ENCODE measurements at places on chromosomes 16 and 17.
A peak's percentile ranks its signal among the peaks of the same experiment; 100 is the strongest.

- DNase-seq = no peak
Measured at GRCh38 chr17:6135996-6136395, 65.8 kb downstream of the WSCD1 start.

- no peak for DNase-seq
Measured at GRCh38 chr16:30636599-30636998, 14.2 kb upstream of the PRR14 start.

- no peak for DNase-seq
Measured at GRCh38 chr16:89335803-89336485, 118.4 kb downstream of the ZNF778 start.

- DNase-seq = peak; percentile 5
Measured at GRCh38 chr17:73255671-73256181, 6.0 kb downstream of the CPSF4L start.

DNA sequence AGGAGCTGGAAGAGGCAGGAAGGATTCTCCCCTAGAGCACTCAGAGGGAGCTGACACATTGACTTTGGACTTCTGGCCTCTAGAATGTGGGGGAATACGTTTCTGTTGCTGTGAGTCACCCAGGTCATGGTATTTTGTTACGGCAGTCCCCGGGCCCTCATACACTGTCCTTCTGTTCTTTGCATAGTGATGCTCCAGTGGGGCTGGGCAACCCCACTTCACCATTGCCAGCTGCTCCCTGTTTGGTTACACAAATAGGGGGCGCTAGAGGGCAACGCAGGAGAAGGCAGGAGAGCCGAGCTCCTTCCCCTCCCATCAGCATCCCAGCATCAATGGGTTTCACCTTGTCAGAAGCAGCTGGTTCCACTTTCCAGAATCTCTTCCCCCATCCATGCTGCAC, 257.7 kb upstream of the FOXF1 start:
- no peak for DNase-seq

DNA sequence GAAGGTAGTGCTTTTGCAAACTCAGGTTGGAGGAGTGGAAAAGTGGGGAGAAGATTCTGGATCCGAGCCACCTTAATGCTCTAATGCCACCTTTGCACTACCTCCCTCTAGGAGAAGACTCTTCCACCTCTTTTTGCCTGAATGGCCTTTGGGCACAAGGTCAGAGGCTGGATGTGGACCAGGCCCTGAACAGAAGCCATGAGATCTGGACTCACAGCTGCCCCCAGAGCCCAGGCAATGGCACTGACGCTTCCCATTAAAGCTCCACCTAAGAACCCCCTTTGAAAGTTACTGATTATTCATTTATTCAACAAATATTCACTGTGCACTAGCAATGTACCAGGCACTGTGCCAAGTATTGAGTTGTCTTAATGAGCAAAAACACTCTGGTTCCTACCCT, 3.2 kb downstream of the SHBG start:
- DNase-seq = no peak

DNA sequence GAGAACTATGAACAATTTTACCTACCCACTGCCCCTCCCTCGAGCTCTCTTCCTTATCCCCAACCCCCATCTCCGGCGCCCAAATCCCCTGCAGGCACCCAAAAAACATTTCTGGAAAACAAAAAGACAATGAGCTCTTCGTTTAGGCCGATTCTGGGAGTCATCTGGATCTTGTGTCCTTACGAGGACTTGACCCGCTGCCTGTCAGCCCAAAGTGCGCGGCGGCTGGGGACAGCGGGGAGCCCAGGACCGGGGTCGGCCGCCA, 524 bp downstream of the STRADA start:
- DNase-seq = no peak

DNA sequence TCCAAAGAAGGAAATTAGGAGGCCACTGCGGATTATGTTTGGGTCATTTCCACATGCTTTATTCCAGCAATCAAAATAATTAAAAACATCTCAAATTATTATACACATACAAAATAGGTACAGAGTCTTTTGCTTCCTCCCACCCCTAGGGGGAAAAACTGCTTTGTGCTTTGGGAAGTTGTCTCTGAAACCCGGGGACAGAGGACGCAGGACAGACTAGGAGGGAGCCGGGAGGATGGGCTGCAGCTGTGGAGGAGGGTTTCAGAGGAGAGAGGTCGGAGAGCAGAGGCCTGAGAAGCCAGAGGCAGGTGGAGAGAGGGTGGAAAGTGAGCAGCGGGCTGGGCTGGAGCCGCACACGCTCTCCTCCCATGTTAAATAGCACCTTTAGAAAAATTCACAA, 17.4 kb downstream of the COL1A1 start:
- no peak for DNase-seq

GRCh38 chr17:67390646-67391361, 13.7 kb downstream of the PITPNC1 start:
- peak; percentile 20 for DNase-seq

DNA sequence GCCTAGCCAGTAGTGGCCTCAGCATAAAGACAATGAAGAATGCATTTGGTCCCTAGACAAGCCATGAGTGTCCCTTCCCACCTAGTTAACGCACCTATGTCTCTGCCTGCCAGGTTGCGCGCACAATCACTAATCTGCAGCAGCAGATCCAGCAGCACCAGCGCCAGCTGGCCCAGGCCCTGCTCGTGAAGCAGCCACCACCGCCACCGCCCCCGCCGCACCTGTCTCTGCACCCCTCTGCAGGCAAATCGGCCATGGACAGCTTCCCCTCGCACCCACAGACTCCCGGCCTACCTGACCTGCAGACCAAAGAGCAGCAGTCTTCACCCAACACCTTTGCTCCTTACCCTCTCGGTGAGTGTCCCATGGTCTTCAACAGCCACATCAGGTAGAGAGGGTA, 41.8 kb downstream of the TMC6 start:
- no peak for DNase-seq

- no peak for DNase-seq
Measured at GRCh38 chr17:78884148-78884825, 18.7 kb downstream of the CEP295NL start.

- no peak for DNase-seq
Measured at GRCh38 chr17:50565402-50566350, 5.2 kb downstream of the CACNA1G start.

- no peak for DNase-seq
Measured at GRCh38 chr17:2958706-2959222, 104.6 kb downstream of the OR1D5 start.

DNA sequence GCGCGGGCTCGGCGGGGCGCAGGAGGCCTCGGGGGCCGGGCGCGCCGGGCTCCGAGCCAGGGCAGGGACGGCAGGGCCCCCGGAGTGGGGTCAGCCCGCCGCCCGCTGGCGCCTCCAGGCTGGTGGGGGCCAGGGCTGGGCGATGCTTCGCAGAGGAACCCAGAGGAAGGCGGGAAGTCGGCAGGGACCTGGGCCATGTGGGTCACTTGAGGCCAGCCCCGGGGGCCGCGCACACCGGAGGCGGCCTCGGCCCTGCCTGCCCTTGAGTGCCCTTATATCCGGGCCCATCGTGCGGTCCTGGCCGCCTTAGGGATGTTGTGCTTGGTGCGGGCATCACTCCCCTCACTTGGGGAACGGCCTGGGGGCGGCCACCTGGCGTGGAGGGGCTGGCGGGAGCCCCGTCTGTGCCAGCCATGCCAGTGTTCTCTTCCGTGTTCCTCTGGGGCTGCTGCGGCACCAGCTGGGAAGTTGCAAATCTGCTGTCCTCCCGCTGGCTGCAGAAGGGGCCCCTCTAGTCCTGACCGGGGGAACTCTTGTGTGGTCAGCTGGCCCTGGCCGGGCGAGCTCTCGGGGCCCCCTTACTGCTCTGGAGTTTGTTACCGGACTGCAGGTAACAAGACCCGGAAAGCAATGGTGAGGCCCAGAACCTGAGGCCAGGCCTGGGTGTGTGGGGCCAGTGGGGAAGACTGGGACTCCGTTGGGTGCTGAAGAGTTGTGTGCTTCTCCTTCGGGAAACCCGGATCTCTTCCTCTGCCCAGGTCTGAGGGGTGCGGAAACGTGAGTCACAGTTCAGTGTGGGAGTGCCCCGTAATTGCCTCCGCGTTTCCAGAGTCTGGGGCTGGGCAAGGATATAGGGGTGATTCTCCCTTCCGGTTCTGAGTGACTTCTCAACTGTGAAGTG, 849 bp downstream of the CAPN15 start:
- no peak for DNase-seq

DNA sequence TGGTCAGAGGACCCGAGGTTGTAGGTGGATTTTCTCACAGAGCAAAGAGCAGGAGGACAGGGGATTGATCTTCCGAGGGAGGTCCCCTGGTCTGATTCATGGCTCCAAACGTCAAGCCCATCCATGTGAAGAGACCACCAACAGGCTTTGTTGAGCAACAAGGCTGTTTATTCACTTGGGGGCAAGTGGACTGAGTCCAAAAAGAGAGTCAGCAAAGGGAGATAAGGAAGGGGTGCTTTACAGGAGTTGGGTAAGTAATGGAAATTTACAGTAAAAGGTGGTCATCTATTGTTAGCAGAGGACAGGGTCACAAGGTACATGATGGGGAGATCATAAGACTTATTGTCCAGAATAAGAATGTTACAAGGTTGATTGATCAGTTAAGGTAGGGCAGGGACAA, 2285.8 kb downstream of the TP53TG3F start:
- DNase-seq = no peak

DNA sequence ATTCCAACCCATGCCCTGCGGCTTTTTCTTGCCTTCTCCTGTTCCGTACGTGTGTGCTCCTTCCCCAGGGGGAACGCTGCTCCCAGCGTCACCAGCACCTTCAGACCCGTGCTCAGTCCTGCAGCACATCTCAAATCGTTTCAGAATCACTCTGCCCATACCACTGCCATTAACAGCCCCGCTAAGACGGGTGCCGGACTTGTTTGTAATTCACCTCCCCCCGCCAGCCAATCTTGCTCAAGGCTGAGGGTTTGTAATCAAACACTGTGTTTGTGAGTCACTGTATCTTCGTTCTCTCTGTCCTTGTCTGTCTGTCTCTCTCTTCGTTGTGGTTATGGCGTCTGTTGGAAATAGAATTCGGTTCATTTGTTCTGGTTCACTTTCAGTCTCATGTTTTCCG, 17.3 kb downstream of the CARD14 start:
- DNase-seq = no peak

- no peak for DNase-seq
Measured at GRCh38 chr17:55155856-55156560, 108.8 kb upstream of the HLF start.

- DNase-seq = no peak
Measured at GRCh38 chr16:72938795-72939164, 109.1 kb downstream of the ZFHX3 start.

DNA sequence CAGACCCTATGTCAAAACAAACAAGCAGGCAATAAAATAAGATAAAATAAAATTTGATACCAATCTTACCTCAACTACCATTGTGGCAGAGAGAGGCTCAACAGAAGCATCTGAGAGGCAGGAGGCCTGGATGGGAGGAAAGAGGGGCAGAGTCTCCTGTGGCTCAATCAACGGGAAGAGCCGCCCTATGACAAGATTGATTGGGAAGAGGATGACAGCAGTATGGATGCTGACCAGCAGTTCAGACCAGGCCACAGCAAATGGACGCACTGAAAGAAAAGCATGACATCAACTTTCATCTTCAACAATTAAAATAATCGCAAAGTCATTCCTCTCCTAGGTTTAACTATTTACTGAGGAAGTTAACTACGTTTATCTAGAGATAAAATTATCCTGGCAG, 47.4 kb downstream of the PKD1L3 start:
- no peak for DNase-seq

GRCh38 chr16:67518676-67519075, 10.0 kb upstream of the RIPOR1 start:
- DNase-seq = no peak

- no peak for DNase-seq
Measured at GRCh38 chr17:69828087-69828486, 246.9 kb upstream of the KCNJ16 start.

GRCh38 chr17:19295473-19296135, 58.4 kb downstream of the EPN2 start:
- no peak for DNase-seq

DNA sequence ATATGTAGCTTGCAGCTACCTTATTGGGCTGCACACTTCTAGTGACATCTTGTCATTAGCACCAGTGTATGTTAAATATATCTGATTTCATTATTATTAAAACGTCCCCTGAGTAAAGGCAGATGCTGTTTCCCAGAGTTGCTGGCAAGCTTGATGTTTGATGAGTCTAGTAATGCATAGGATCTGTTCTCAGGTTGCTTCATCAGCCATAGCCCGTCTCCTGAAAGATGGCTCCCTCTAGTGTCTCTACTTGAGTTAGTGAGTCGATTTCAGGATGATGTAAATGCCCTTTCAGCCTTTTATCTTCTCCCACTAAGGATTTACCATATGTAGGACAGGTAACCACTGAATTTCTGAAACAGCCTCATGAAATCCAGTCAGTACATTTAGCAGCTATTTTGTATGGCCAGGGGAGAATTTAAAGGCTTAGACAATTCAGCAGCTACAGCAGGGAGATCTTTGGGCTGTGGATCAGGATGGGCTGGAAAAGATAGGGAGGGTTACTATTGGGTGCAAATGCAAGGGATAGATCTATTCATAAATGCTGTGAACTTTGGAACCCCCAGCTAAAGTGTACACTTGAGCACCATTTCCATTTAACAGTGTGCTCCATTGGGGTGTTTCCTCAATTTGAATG, 376.3 kb downstream of the CNTNAP4 start:
- no peak for DNase-seq

- no peak for DNase-seq
Measured at GRCh38 chr17:28154214-28154613, 111.7 kb downstream of the NLK start.

- DNase-seq = no peak
Measured at GRCh38 chr16:53999841-54000240, 286.7 kb downstream of the IRX3 start.

DNA sequence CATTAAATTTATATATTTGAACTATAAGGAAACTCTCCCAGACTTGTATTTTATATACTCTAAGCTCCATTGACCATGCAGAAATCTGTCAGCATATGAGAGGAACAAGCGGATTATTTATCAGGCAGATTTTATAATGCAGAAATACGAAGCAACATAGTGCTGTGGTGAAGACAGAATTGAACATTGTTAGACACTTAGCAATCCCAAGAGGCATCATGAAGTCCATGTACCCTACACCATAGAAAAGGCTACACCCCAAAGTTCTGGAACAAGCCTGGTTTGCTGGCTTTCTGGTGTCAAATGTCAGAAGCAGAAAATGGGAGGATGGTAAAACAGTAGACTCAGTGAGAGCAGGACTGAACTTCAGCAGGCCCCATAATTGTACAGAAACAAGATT, 241.1 kb downstream of the PRKCA start:
- no peak for DNase-seq
